Activated T-helper 17 cell treated with anti-CD3 and anti-CD28 coated beads, Interleukin-2, amount 50 U/mL, for 72 hours (primary cell): ENCODE measurements at places on chromosomes 3 and 15.

- peak; percentile 8 for ATAC-seq
Observed at GRCh38 chr15:59688423-59688781, 718 bp downstream of the BNIP2 start.

GRCh38 chr15:81014446-81015093, 13.8 kb downstream of the TLNRD1 start:
- no peak for ATAC-seq

- ATAC-seq = no peak
Observed at GRCh38 chr3:10121064-10121463, 5.6 kb downstream of the BRK1 start.

DNA sequence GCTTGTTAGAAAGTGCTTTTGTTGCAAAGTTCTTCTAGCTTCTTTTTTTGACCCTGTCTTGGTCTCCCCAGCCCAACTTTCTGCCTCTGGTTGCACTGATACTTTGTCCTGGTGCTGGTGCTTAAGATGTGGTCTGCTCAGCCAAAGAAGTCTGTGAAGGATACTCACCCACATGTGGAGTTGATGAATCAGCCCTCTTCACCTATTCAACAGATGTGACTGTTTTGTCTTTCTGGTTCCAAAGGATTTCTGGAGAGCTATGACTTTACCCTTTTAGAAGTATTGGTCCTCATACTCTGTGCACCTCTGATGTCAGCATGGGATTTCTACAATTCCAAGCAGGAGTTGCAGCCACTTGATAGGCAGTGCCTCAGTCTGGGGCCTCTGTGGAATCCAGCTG, 84.1 kb downstream of the PCCB start:
- peak; percentile 11 for ATAC-seq

GRCh38 chr3:140568131-140568530, 109.7 kb upstream of the TRIM42 start:
- ATAC-seq = no peak

- ATAC-seq = no peak
Observed at GRCh38 chr3:98525494-98525893, 2.8 kb upstream of the CLDND1 start.

DNA sequence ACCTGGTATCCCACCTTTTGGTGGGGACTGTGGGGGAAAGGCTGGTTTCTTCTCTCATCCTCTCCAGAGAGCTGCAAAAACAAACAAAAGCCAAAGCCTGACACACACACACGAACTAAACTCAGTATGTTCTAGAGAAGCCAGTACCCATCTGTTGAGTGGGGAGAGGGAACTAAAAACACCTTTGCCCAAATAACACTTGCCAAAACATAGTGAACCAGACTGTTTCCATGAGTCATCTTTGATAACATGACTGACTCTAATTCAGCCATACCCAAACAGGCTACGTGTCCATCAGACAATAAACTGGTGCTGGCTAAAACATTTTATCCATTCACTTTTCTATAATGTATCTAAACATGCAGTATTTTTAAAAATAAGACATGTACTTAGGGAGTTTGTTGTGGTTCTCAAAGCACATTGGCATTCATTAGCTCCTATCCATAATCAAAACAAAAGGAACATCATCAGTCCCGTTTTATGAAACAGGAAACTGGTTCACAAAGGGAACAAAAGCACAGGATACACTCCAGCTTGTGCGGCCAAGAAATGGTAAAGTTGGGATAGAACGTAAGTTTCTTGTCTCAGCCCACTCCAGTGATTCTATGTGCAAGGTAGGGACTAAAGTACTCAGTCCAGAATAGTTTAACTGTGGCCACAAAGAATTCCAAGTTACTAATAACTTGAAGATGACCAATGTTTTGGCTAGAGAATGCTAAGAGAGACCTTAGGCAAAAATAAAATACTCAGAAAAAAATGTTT, 16.1 kb downstream of the LYSMD2 start:
- ATAC-seq = peak; percentile 85

GRCh38 chr3:156674911-156675829, 780 bp downstream of the TIPARP start:
- peak; percentile 5 for ATAC-seq

DNA sequence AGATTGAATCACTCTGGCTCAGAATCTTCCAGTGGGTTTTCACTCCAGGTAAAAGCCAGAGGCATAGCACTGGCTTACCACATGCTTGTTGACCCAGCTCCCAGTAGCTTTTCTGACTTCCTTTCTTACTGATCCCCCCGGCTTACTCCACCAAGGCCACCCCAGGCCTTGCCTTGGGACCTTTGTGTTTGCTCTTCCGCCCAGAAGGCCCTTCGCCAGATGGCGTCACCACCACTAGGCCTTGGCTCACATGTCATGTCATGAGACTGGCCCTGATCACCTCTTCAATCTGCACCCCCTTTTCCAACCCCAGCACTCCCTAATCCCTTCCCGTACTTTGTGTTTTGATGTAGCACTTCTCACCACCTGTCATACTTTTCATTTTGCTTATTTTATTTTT, 98.5 kb upstream of the UMPS start:
- ATAC-seq = no peak

DNA sequence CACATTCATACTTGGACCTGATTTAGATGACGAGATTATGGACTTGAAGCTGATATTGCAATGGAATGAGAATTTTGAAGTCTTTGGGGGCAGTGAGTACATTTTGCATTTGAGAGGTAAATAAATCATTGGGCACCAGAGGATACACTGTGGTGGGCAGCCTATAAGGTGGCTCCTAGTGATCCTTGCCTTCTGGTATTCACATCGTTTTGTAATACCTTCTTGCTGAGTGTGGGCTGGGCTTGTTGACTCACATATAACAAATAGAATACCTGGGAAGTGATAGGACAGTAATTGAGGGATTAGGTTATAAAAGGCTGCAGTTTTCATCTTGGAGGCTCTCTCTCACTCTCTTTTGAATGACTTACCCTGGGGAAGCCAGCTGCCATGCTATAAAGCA, 605.5 kb upstream of the KCNMB2 start:
- ATAC-seq = no peak
